Astrocyte (in vitro differentiated cells and primary cell): ENCODE measurements at places on chromosomes 4 and X.

GRCh38 chrX:74890676-74891430 lies 34.4 kb downstream of the NEXMIF start:
- no peak for DNase-seq

- DNase-seq = no peak
These were observed 14.5 kb upstream of the SLC7A11 start for GRCh38 chr4:138256608-138257007.

GRCh38 chrX:123807835-123808416 lies 51.9 kb upstream of the XIAP start:
- peak; percentile 18 for DNase-seq

- no peak for DNase-seq
These were observed 191.2 kb downstream of the FRMPD4 start for GRCh38 chrX:12329476-12329875.

DNA sequence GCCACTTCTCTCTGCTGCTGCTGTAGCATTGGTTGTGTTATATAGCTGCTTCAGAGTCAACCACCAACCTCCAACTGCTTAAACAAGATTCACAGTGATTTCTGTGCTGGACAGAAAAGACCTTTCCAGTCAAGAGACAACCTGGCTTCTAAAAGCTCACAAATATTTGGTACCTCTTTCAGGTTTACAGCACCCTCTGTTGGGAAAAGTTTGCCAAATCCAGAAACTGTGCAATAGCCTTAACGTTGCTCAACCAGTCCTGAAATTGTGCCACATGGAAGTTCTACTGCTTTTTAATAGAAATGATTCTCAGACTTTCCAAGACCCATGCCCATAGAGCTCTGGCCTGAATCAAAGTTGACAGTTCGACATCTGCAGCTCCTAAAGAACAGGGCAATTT lies 842.1 kb upstream of the HTR2C start:
- peak; percentile 10 for DNase-seq

DNA sequence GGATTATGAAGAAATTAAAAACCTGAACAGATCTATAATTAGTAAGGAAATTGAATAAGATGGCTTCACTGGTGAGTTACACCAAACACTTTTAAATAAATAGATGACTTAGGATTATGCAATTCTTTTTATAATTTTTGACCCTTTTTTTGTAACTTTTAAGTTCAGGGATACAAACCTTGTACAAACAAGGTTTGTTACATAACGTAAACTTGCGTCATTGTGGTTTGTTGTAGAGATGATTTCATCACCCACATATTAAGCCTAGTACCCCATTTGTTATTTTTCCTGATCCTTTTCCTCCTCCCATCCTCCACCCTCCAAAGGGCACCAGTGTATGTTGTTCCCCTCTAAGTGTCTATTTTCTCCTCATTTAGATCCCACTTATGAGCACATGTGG lies 75.7 kb downstream of the CPEB2 start:
- DNase-seq = peak; percentile 53

DNA sequence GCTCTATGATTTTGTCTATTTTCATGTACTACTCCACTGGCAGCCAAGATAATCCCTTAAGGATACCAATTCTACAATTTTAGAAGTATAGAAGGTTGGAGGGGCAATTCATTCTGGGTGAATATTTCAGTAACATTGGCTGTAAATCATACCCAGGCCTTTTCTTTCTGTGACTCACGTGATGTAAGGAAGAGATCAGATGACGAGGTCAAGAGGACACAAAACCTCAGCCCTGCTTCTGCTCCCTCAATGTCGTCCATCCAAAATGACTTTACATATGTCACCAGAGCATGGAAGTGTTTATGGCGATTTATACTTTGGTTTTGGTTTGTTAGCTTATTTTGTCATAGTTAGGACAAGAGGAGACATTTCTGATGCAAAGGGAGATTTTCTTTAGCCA lies 70.7 kb upstream of the SLC4A4 start:
- peak; percentile 43 for DNase-seq

- DNase-seq = no peak
These were observed 10.7 kb upstream of the PDHA1 start for GRCh38 chrX:19332983-19333382.

DNA sequence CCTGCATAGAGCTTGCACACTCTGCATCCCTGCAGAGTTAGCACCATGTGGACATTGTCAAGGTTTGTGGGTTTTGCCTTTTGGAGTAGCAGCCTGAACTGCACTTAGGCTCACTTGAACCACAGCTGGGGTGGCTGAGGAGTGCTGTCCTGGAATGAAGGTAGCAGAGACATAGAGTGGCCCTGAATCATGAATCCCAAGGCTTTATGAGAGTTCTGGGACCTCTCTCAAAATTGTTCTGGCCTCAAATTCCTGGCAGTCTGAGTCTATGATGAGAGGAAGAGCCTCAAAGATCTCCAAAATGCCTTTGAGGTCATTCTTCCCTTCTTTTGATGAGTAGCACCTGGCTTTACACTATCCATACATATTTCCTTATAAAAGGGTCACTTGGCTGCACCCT lies 37.1 kb upstream of the ADH1C start:
- no peak for DNase-seq

- DNase-seq = no peak
These were observed 129.7 kb downstream of the RAPGEF2 start for GRCh38 chr4:159232465-159233106.

DNA sequence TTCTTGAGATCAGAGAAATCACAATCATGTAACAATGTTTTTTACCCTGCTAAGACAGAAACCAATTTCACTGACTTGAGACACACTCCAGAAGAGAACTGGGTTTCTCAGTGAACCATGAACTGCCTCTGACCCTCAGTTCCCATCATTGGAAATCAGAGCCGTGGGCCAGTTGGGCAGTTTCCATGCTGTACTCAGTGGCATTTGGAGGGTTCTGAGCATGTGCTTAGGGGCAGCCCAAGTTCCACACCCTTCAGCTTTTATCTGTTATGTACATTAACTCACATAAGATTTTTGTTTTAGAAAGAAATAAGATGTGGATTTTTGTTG lies 77.9 kb downstream of the BTC start:
- no peak for DNase-seq

- peak; percentile 60 for DNase-seq
These were observed 293.2 kb downstream of the UNC5C start for GRCh38 chr4:95255396-95256107.

GRCh38 chrX:33188881-33189280 lies 22.5 kb downstream of the DMD start:
- no peak for DNase-seq

DNA sequence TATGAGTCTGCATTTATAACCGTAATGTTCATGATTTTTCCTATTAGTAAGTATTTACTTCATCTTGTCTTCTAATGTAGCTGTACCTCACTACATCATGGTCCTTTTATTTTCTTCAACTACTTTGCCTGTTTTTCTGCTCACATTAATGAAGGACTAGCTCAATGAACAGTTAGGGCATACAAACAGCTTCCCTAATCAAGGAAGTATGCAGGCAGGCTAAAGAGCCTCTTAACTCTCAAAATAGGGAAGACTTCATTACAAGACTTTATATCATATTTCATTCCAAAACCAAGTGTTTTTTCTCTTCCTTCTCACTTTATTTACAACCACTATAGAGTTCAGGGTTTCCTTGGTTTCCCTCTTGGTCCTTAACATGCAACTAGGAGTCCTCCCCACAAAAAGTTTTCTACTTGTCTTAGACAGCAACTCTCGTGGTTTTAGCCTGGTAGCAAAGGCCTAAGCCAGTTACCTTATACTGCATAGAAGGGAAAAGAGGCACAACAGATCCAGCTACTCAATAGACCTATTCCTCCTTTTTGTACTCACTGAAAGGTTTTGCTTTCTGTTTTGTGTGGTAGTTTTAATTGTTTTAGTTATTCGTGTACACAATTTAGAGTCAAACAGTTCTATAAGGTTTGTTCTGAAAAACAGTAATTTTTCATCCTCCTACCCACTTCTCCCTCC lies 40.8 kb downstream of the SMIM14 start:
- DNase-seq = no peak

DNA sequence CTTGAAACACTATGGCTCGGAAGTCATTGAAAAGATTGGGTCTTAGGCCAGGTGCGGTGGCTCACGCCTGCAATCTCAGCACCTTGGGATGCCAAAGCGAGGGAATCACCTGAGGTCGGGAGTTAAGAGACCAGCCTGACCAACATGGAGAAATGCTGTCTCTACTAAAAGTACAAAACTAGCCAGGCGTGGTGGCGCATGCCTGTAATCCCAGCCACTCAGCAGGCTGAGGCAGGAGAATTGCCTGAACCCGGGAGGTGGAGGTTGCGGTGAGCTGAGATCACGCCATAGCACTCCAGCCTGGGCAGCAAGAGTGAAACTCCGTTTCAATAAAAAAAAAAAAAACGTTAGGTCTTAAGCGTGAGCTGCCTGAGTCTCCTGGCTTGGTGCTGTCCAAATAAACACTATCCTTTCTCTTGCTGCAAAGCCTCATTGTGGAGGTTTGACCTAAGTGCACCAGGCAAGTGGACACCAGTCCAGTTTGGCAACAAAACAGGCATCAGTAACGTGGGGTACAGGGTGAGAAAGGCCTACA lies 185.9 kb downstream of the DHRSX start:
- no peak for DNase-seq

DNA sequence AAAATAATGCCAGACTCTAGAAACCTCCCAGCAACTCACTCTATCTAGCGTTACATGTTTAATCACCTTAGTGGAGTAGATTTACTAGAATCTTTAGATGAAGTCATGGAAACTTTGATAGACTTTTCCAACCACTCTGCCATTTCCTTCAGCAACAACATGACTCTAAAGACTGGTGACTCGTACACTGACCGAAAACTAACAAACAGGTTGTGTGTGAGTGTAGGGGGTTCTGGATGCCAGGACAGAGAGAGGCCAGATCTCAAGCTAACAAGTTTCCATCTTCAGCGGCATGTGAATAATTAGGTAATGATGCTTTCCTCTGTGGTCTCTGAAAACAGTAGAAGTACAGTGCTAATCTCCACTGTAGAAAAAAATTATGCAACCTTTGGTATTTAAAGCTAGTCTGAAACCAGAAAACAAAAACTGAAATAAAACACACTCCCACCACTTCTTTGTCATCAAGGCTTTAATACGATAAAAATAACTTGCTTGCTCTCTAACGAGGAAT lies 286.4 kb downstream of the PRDM5 start:
- no peak for DNase-seq

DNA sequence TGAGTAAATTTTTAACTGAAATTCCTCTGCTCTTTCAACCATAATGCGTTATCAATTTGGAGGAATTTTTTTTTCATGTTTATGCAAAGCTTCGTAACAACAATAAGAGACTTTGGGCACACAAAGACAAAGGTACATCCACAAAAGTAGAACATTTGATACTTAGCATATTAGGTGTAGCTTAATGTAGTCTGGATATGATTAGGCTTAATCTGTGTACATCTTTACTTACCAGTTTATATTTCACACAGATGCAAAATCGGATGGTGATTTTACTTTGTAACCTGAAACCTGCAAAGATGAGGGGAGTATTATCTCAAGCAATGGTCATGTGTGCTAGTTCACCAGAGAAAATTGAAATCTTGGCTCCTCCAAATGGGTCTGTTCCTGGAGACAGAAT lies 20.3 kb downstream of the AIMP1 start:
- no peak for DNase-seq

DNA sequence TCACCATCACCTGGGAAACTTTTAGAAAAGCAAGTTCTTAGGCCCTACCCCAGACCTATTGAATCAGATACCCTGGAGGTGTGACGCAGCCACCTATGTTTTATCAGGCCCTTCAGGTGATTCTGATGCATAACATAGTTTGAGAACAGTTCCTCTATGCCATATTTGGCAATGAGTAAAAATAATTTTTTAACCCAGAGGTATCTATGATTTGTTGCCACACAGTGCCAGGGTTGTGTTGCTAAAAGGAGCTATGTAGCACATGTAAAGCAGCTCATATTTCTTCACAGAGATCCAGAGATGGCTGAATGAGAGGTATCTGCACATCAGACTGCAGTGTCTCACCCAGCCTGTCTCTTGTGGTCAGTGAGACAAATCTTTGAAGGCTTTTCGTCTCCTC lies 85.3 kb downstream of the PTPN13 start:
- DNase-seq = no peak

- DNase-seq = no peak
These were observed 60.8 kb upstream of the MSANTD1 start for GRCh38 chr4:3188118-3188517.

GRCh38 chrX:103531002-103531401 lies 11.7 kb upstream of the RAB40A start:
- DNase-seq = peak; percentile 71

GRCh38 chr4:102196221-102196620 lies 149.1 kb downstream of the SLC39A8 start:
- DNase-seq = peak; percentile 65

DNA sequence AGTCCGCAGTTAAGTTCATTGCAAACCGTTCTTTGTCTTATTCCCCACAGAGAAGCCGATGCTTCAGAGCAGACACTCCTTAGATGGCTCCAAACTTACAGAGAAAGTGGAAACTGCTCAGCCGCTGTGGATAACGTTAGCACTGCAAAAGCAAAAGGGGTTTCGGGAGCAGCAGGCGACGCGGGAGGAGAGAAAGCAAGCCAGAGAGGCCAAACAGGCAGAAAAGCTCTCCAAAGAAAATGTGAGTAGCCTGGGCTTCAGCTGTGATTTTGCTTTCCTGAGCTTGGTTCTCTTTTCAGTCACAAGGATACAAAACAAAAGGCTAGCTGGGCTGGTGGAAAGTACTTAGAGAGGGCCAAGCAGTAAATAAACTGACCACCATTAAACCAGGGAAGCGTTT lies 64.0 kb downstream of the AASDH start:
- no peak for DNase-seq

GRCh38 chrX:18691431-18691830 lies 16.0 kb upstream of the PPEF1 start:
- DNase-seq = no peak

GRCh38 chr4:122604146-122604545 lies 16.7 kb downstream of the IL21 start:
- no peak for DNase-seq

GRCh38 chr4:40276546-40276945 lies 58.6 kb upstream of the CHRNA9 start:
- no peak for DNase-seq

DNA sequence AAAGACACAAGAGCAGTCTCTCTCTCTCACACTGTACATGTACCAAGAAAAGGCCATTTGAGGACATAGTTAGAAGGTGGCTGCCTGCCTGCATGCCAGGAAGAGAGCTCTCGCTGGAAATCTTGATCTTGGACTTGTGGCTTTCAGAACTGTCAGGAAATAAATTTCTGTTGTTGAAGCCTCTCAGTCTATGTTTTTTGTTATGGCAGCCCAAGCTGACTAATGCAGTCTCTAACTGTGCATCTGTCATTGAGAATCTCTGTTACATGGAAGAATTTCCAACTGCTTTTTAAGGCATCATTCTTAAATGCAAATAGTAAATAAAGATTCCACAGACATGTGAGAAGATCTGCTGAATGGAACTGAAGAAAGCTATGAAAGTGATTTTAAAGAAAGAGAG lies 198.3 kb downstream of the PCDH10 start:
- no peak for DNase-seq
